SK-MEL-5 (cell line): ENCODE measurements at places on chromosomes 2 and 18.
A peak's percentile ranks its signal among the peaks of the same experiment; 100 is the strongest.

GRCh38 chr2:102660070-102660469, 40.7 kb downstream of the SLC9A2 start:
- DNase-seq = no peak

DNA sequence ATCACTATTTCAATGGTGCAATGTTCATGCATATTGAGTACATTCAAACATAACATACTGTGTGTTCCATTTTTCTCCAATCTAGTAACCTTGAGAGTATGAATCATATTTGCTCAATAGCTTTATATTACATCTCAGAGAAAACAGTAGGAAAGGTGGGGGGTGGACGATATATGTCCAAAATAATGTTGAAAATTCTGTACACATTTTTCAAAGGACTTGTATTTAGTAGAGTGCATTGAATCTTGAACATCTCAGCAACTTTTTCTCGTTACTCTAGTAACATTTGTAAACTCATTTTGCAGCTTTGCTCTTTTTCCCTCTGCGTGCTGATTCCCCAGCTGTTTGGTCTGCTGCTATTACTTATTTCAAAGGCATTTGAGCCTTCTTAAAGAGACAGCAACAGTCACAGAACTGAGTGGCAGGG, 1487.0 kb downstream of the LRP1B start:
- DNase-seq = no peak

DNA sequence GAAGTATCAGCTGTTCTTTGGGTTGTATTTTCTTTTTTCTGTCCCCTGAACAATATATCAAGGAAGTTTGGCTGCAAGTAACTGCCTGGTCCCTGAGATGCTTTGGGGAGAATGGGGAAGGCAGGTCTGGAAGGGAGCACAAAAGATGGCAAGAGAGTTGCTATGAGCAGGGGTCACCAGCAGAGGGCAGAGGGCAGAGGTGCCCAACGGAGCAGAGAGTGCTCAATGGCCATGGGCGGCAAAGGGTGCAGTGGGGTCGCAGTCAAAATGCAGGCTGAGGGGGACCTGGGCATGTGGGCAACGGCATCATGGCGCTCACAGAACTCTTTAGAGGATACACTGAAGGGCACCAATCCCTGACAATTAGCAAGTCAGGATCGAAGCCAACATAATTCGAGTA, 107.7 kb upstream of the ATP8B1 start:
- peak; percentile 51 for DNase-seq

- DNase-seq = peak; percentile 46
Measured at GRCh38 chr2:197248623-197249022, 62.0 kb downstream of the ANKRD44 start.

DNA sequence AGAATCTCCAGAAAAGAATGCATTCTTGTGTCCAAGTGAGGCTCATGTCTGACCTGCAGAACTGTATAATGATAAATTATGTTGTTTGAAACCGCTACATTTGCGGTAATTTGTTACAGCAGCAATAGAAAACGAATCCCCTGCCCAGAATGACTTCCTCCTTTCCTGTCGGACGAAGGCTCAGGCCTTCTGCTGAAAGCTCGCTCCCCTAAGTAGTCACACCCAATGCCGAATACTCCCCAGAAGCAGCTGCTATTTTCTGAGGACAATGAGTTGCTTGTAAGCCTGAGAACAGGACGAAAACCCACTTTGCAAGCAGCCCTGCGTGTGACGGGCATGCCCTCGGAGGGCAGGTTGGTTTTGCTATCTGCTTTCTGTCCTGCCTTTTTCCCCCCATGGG, 27.7 kb upstream of the PTPN4 start:
- no peak for DNase-seq

DNA sequence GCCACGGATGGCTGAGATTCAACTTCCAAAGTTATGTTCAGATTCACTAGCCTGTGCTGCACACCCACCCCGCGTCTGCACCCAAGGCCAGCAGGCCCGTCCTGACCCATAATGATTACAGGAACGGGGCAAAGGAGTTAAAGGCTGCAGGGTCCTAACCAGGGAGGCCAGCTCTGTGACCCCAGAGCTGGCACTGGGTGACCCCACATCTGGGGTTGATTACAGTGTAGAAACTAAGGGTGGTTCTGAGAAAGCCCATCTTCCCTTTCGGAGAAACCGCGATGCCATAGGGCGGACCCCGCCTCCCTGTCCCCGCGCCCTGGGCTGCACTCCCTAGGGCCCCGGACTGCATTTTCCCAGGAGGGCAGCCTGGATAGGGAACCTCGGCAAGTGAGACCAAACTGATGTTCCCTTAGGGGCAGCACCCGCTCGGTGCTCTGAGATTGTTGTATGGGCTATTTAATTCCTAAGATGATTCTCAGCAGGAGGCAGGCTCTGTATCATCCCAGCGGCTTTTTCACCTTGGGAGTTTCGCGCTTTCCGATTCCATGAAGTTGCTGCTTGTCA, 2.2 kb upstream of the GPR148 start:
- DNase-seq = no peak
